ENCODE measurements at places on chromosomes 6 and 20.

DNA sequence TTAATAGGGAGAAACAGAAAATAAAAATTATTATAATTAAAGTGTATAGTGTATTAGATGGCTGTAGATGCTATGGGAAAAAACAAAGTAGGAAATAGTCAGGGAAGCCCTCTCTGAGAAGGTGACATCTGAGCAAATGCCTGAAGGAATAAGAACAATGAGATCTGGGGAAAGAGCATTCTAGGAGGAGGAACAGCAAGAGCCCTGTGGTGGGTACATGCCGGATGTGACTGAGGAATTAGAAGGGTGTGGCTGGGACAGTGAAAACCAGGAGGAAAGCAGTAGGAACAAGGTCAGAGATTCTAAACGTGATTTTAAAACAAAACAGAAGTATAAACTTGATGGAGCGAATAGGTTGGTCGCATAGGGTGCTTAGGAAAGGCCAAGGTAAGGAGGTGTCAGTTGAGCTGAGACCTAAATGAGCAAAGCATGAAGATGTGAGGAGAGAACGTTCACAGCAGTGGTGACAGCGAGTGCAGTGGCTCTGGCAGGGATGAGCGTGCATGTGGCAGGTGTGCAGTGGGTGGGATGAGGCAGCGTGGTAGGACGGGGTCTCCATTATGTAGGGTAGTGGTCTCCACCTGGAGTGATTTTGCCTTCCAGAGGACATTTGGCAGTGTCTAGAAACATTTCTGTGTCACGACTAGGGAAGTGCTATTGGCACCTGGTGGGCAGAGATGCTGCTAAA is 97.1 kb upstream of the MRPS10 start:
- no peak for DNase-seq

- DNase-seq, result no peak
These were observed 574 bp downstream of the RPS12 start for GRCh38 chr6:132814716-132815570.

DNA sequence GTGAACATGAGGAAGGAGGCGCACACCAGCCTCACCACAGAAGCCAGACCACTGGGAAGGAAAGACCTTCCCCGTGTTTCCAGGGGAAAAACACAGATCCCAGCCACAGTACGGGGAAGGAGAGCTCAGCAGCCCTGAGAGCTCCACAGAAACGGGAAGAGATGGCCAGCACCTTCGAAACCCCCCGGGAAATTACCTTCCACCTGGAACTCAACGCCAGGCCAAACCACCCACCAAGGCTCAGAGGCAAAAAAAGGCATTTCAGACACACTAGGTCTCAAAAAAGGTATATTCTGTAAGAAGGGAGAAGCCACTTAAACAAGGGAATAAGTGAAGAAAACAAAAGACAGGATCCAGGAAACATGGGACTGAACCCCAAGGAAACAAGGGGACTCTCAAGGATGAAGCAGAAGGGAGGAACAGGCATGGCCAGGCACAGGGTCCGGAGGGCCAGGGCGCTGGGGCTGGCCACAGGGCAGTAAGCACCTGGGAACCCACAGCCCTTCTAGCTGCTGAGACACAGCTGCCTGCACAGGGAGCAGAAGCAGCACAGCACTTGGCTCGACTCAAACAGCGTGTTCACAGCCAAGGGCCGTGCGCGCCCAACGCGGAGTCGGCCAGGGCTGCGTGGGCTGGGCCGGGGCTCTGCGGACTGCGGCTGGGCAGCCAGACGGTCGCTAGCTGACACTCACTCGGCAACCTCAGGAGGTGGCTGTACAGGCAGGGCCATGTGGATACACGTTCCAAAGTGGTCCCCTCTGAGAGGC is 44.6 kb downstream of the TAF4 start:
- no peak for DNase-seq

GRCh38 chr20:478949-479429 is 16.7 kb upstream of the TBC1D20 start:
- DNase-seq, result no peak

GRCh38 chr6:155213611-155214372 is 50.0 kb upstream of the CLDN20 start:
- no peak for DNase-seq

DNA sequence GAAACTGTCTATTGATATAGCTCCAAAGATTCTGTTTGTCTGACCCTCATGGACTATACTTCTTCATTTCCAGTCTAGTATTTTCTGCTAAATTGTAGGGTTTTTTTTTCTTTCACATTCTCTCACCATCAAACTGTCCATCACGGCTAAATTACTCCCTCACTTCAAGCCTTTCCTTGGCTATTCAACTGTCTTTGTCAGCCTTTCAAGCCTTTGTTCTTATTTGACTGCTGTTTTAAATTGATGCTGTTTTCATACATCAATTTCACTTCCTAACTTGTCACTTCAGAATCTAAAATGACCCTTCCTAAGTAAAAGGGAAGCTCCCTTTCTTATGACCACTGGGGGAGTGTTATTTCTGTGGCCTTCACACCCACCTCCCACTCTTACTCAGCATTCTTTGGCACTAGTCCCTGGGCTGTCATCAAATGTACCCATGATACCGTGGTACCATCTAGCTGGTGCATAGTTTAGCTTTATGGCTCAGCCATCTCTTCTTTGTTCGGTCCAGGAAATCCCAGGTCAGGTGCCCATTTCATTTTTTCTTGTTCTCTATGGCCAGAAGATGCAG is 8.6 kb downstream of the GJA1 start:
- no peak for DNase-seq

GRCh38 chr6:117494283-117494682 is 11.8 kb downstream of the DCBLD1 start:
- DNase-seq, result no peak

GRCh38 chr6:41420186-41420585 is 84.8 kb downstream of the NCR2 start:
- no peak for DNase-seq

DNA sequence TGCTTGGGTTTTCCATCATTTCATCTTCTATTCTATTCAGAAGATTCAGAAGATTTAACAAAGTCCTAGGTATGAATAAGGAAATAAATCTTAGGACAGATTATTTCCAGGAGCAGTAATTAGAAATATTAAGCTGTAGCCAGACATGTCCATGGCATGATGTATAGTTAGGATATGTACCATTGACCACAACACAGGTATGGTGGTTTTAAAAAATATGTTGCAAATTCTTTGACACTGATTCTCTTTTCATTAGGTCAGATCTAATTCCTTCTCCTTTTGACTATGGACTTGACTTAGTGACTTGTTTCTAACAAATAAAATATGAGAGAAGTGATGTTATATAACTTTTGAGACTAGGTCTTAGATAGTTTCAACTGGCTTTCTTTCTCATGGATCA is 23.5 kb upstream of the PDE7B start:
- no peak for DNase-seq

DNA sequence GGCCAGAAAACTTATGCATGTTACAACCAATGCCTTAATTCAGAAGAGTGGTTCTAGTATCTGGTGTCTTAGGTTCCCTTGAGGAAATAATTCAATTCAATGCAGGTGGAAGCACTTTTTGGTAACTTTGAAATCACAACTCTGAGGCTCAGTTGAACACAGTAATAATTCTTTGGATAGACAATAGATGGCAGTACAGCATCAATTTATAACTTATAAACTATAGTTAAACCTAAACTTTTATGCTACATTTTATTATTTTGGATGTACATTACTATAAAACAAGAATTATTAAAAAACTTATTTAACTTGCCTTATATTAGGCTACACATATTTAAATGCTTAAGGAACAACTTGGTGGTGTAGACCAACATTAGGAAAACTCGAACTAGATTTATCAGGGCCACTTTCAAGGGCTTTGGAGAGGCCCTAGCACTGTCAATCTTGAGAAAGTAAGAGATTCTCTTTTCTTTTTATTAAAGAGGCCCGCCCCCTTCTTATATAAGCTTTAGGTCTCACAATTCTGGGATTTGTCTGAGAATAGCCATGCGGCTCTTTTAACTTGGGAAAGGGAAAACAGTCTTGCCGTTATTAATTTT is 85.9 kb downstream of the CRYBG1 start:
- DNase-seq, result no peak

DNA sequence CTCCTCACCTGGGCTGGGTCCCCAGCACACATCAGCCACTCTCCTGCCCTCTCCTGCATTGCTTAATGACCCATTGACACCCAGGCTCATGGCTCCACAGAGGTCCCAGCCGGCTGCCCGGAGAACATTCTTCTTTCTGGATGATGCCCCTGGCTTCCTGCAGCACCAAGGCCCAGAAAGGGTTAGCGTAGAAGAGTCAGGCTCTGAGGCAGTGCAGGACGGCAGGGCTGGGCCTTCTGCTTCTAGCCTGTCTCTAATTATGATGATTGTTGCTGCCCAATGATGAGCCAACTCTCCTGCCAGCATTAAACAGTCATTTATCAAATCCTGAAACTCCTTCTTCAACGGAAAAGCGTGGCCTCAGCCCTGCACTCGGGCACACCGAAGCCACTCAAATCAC is 66.4 kb downstream of the ZNF217 start:
- DNase-seq, result no peak

DNA sequence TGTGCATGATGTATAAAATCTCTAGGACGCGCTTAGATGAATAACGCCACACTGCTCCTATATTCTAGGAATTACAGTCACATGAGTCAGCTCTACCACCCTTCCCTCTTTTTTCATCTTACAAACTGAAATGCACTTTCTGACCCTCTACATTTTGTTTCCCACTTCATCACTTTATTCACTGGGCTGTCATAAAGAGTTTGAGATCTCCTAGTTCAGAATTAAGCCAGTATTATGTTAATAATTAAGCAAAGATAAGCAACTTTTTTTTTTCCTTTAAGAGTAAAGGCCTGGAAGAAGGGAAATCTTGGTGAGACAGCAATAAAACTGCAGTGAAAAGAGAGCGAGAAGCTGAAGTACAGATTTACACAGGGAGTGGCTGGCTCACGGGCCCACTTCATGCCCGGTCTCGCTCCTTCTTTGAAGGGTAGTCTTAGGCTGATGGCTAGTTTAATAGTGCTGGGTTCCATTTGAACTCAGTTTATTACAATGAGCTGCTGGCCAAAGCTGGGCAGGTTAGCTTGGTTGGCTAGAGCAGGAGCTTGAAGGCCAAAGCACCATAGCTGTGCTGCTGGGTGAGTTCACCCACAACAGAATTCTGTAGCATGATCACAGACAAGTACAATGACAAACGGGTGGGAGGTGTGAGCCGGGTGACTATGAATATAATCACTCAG is 110.6 kb downstream of the MAP7 start:
- no peak for DNase-seq

DNA sequence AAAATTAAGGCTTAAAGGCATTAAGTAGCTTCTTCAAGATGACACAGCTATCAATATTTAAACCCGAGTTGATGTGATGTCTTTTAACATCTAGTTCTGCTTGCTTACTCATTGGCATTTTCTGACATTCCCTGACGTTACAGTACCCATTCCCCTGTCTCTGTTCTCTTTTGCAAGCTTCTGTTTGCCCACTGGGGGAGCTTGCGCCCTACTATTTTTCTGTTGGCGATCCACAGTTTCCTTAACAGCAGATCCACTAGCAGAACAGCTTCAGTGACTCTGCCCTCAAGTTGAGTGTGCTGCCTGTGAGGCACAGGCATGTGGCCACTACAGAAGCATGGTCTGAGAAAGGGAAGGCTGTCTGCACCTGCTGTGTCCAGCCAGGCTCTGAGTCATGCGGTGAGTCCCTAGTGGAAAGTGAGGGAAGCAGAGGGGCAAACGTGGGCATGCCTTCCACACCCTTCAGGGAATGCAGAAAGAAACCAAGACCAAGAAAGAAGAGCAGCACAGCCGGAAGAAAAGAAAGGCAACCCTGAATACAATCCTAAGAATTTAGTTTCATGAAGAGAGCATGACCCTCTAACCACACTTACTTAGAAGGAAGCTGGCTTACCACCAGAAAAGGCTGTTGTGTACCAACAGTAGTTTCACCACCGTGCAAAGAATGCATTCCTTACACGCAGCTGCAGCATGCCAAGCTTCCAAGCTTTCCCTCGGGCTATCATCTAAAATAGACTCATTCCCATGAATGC is 97.7 kb upstream of the VGLL2 start:
- no peak for DNase-seq

GRCh38 chr6:11486486-11486885 is 51.1 kb upstream of the TMEM170B start:
- DNase-seq, result no peak

DNA sequence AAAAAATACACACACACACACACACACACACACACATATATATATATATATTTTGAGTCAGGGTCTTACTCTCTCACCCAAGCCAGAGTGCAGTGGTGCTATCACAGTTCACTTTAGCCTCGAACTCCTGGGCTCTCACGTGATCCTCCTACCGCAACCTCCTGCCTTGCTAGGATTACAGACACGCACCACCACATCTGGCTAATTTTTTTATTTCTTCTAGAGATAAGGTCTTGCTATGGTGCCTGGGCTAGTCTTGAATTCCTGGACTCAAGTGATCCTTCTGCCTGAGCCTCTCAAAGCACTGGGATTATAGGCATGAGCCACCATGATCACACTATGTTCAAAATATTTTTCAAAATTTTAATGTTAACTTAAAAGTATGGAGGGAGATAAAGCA is 43.5 kb downstream of the NUP153 start:
- no peak for DNase-seq

- no peak for DNase-seq
These were observed 128.4 kb upstream of the JAG1 start for GRCh38 chr20:10802236-10802635.

DNA sequence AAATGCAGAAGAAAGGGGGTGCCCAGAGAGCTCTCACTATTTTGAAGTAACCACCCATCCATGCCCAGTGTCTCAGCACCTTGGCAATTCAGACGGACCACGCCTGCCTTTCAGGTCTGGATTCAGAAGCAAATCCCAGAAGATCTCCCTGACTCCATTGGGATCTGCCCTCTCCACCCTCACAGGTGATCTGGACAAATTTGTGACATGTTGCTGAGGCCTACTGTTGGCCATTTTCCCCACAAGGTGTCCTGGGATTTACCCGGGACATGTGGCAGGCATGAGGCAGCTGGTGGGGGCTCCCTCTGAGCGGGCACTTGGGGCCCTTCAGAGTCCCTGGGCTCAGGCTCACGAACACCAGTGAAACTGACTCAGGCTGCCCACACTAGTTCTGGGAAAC is 51.9 kb upstream of the IYD start:
- DNase-seq, result no peak

- DNase-seq, result no peak
These were observed 135.5 kb downstream of the CDKAL1 start for GRCh38 chr6:20669571-20670314.
